ENCODE measurements at places on chromosomes 16 and 17.

DNA sequence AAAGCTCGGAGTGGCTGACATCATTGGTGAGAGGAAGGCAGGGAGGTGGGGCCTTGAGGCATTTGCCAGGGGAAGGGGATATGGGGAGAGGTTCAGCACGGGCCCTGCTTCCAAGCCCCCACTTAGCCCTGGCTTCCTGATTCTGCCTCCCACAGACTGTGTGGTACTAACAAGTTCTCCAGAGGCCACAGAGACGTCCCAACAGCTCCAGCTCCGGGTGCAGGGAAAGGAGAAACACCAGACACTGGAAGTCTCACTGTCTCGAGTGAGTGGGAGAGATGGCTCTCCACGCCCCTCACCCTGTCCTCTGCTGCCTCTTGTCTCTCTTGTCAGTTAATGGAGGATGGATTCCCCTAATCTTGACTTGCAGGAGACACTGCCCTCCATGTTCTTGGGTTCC, 8.1 kb downstream of the NFATC2IP start:
- no peak for DNase-seq
- no peaks in the 10 kb centered on the region for H3K4me1 ChIP-seq
- H3K27me3 ChIP-seq = no peaks in the 10 kb centered on the region

- H3K4me3 ChIP-seq = no peak within 1 kb of the TSS
- no peaks in the 10 kb centered on the region for H3K36me3 ChIP-seq
- H3K27me3 ChIP-seq = no peaks in the 10 kb centered on the region
- no peak for DNase-seq
Observed at GRCh38 chr17:82317394-82318168, at the start of gene CD7. Gene CD7 (minus strand): TSS chr17:82317608. CDS start chr17:82317495, 113 bp downstream.

GRCh38 chr16:26475596-26475995, 591.1 kb upstream of the C16orf82 start:
- no peak overlapping the region for H3K4me3 ChIP-seq
- no peak for DNase-seq
- H3K27ac ChIP-seq = peak overlapping the region; percentile 4
- no peaks in the 10 kb centered on the region for H3K27me3 ChIP-seq

DNA sequence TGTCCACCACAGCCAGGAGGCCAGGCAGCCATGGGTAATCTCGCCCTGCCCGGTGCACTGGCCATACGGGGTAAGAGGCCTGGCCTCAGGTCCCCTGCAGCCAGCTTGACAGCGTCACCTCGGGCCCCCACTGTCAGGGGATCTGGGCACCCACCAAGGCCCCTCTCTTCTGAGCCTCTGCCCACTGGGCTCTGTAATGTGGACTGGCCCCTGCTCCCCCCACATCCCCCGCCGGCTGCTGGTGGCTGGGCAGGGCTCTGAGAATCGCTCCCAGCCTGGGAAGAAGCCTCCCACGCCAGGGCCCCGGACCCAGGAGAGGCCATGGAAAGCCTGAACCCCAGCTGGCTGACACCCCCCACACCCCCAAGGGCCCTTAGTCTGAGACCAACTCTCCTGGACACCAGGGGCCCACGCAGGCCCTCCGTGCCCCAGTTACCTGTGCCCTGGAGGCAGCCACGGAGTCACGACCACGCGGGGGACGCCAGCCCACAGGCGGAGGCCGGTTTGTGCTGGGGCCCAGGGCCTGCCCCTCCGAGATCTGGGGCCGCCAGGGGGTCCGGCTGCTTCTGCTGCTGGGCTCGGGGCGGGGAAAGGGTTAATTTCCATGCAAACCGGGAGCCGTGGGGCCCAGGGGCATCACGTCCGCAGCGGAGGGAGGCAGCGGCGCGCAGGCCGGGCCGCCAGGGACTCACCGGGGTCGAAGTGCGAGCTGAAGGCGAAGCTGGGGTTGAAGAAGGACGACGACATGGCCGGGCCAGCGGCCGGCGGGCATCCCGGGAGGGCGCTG, at the start of gene PVALEF:
Gene PVALEF, plus strand, starts transcription at position 262 of the 787 bp plus-strand sequence. CDS start 15,720 bp downstream, outside the sequence.
- H3K27ac ChIP-seq = peak within 1 kb of the TSS; percentile 39
- DNase-seq = no peak
- H3K36me3 ChIP-seq = no peaks in the 10 kb centered on the region
- no peaks in the 10 kb centered on the region for H3K27me3 ChIP-seq
- peaks cover 12% of the 10 kb centered on the region for H3K4me1 ChIP-seq

DNA sequence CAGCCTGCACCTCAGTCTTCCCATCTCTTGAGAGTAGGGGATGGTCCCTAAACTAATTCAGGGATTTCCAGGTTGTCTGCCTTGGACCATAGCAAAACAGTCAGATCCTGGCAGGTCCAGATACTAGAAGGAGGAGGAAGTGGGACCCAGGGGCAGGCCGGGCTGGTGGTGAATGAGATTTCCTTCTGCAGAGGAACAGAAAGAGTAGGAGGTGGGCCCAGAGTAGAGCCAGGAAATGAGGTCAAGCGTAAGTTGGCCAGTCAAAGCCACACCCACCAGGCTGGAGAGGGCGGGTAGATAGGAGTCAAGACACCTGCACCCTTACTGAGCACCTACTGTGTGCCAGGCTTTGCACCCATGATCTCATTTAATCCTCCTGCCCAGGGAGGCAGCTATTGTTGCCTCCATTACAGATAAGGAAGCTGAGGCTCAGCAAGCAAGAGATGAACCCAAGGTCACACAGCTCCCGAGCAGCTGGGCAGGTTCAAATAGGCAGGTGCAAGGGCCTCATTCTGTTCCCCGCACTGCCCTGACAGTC, 2.6 kb downstream of the CDH5 start:
- H3K4me1 ChIP-seq = peaks cover 23% of the 10 kb centered on the region
- no peak for DNase-seq
- H3K27ac ChIP-seq = no peak overlapping the region
- H3K36me3 ChIP-seq = no peaks in the 10 kb centered on the region
- no peaks in the 10 kb centered on the region for H3K27me3 ChIP-seq
- H3K4me3 ChIP-seq = no peak overlapping the region

- peak overlapping the region; percentile 70 for H3K4me3 ChIP-seq
- no peaks in the 10 kb centered on the region for H3K36me3 ChIP-seq
- H3K4me1 ChIP-seq = peaks cover 17% of the 10 kb centered on the region
- H3K27me3 ChIP-seq = no peaks in the 10 kb centered on the region
- H3K27ac ChIP-seq = peak overlapping the region; percentile 85
Observed at GRCh38 chr16:67666032-67666551, 458 bp downstream of the ENKD1 start.

DNA sequence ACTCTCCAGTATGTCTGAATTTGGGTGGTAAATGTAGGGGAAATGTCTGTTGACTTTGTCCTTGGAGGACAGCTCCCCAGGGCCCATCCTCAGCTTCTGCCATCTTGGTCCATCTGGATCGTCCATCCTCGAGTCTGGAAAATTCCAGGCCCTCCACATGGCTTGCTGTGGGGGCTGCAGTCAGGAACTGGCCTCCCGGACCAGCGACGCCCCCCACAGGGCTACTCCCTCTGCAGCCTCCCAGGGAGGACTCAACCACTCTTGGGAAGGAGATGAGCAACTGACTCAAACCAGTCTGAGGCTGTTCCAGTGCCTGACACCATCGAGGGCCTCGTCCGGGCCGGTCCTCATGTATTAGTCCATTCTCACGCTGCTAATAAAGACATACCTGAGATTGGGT, 5.5 kb upstream of the ZG16B start:
- no peak overlapping the region for H3K27ac ChIP-seq
- H3K36me3 ChIP-seq = no peaks in the 10 kb centered on the region
- no peaks in the 10 kb centered on the region for H3K4me1 ChIP-seq
- no peaks in the 10 kb centered on the region for H3K27me3 ChIP-seq

- H3K36me3 ChIP-seq = no peaks in the 10 kb centered on the region
- peak within 1 kb of the TSS; percentile 31 for H3K27ac ChIP-seq
- no peak within 1 kb of the TSS for H3K4me3 ChIP-seq
Observed at GRCh38 chr16:28494121-28494851, at the start of gene APOBR. Gene APOBR (plus strand): TSS chr16:28494643. CDS start chr16:28494682, 39 bp downstream.

DNA sequence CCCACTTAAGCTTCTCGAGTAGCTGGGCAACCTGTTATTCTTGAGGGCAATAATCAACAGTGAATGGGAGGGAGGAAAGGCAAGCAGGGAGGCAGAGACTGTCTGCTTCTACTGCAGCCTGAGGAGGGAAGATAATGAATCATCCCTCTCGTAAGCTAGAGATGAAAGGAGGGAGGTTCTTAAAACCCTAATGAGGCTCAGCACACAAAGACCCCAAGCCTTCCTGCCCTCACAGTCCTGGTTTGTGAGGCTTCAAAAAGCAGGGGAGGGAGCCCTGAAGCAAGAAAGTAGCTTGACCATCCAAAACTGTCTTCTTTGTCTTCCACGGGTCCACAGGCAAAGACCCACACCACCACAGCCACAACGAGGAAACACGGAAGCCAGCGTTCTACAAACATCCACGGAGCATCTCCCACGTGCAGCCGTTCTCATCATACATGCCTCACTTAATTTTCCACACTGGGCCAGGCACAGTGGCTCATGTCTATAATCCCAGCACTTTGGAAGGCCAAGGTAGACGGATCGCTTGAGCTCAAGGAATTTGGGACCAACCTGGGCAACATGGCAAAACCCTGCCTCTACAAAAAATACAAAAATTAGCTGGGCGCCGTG, 1.8 kb downstream of the PIK3R5 start:
- no peak overlapping the region for H3K27ac ChIP-seq
- no peak overlapping the region for H3K4me3 ChIP-seq
- H3K36me3 ChIP-seq = no peaks in the 10 kb centered on the region

DNA sequence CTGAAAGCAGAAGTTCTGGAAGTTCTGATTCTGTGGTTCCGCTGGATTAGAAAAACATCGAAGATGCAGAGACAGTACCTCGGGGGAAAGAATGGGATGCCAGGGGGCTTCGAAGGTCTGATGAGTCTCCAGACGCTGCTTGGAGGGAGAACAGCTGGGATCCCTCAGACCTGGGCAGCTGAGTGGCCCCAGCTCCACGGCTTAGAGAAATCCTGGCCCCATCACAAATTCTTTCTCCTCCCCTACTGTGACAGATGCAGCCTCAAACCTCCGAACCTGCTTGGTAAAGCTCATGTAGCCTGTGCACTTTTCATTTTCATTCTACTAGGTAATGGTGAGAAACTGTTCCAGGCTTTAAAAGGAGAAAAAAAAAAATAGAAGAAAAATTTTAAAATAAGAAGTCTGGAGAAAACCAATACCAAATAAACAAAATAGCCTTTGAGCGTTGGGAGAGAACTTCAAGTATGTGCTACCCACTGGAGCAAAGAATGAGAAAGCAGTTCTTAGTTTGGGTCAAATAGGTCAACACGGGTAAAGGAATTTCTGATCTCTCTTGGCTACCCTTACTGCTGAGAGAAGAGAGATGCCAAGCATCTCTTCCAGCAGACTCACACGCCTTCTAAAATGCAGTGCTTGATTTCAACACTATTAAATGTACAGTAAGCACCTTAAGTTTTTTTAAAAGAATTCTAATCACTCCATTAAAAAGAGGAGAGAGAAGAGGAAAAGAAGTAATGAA, 19.9 kb downstream of the MAF start:
- no peaks in the 10 kb centered on the region for H3K4me1 ChIP-seq
- no peak overlapping the region for H3K4me3 ChIP-seq
- no peak for DNase-seq
- no peak overlapping the region for H3K27ac ChIP-seq

DNA sequence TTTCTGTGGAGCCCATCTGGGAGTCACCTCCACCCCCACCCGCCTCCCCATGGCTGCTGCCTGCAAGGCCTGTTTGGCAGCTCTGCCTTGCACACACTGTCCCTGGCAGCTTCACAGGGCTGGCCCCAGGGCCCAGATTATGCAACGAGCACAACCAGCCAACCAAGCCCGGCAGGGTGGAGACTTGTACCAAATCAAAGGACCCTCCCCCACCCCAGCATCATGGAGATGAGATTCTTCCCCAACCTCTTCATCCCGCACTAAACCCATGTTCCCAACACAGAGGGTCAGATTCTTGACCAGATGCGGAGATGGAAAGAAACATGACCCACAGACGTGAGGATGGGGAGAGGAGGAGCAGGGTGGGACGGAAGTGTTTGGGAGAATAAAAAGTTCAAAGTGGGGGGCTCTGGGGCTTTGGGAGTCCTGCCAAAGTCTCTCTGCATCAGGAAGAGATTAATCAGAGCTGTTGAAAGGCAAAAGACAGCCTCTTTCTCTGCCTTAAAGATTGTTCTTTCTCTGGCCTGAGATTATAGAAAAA, 3.8 kb downstream of the SMARCD2 start:
- peak; percentile 92 for DNase-seq
- peaks cover 43% of the 10 kb centered on the region for H3K4me1 ChIP-seq
- H3K36me3 ChIP-seq = no peaks in the 10 kb centered on the region
- H3K4me3 ChIP-seq = no peak overlapping the region

DNA sequence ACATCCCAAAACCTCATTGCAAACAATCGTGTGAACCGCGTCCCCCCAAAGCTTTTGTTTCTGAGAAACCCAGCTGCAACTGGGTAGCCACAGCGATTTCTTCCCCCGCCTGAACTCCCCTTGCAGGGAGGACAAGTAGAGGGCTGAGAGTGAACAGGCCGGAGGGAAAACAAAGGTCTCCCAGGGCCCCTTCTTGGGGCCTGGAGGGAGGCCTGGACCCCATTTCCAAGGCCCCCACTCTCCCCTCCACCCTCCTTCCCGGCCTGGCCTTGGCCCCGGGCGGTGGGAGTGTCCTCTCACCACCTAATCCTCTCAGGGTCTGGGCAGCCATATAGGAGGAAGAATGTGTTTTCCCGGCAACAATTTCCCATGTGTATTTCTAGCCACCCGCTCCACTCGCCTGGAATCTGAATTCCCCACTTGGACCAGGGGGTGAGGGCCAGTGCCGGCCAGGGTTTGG, 2.6 kb downstream of the GLIS2 start:
- no peak overlapping the region for H3K4me3 ChIP-seq
- peaks cover 44% of the 10 kb centered on the region for H3K4me1 ChIP-seq
- no peaks in the 10 kb centered on the region for H3K27me3 ChIP-seq
- no peaks in the 10 kb centered on the region for H3K36me3 ChIP-seq

GRCh38 chr16:73206151-73206707, 158.3 kb upstream of the ZFHX3 start:
- no peaks in the 10 kb centered on the region for H3K36me3 ChIP-seq
- H3K27ac ChIP-seq = no peak overlapping the region

GRCh38 chr16:66416136-66416535, 11.0 kb upstream of the BEAN1 start:
- H3K4me3 ChIP-seq = no peak overlapping the region
- no peaks in the 10 kb centered on the region for H3K4me1 ChIP-seq
- H3K27me3 ChIP-seq = no peaks in the 10 kb centered on the region
- H3K27ac ChIP-seq = no peak overlapping the region
- H3K36me3 ChIP-seq = no peaks in the 10 kb centered on the region
